T-helper 2 cell treated with Interferon-gamma antibody and Interleukin-4, amounts not matched to agents 5 μg/mL and 100 μg/mL, for 36 hours (primary cell): ENCODE measurements at places on chromosomes 16 and 17.
A peak's percentile ranks its signal among the peaks of the same experiment; 100 is the strongest.

DNA sequence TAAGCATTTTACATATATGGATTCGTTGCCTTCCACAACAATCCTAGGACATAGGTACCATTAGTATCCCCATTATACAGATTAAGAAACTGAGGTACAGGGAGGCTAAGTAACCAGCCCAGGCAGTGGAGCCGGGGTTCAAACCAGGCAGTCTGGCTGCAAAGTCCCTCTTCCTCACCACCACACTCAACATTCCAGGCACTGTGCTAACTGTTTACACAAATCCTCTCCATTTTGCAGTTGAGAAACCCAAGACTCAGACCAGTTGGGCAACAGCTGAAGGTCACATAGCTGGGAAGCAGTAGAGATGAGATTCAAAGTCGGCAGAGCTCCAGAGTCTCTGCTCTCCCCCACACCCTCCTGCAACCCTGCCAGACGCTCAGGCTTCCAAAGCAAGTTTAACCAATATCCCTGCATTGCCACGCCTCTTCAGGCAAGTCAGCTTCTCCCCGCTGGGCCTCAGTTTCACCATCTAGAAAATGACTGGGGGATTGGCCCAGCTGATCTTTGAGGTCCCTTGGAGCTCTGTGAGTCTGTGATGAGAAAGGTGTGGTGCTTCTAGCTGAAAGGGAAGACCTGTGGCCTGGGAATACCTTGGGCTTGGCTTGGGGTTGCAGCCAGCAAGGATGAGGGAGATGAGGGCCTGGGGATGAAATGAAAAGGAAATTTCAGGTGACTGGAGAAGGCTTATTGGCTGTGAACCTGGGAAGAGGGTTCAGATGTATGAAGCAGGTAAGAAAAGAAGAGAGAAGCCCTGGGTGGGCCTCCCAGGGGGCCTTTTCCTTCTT lies 14.0 kb downstream of the CCR7 start:
- no peak for DNase-seq

DNA sequence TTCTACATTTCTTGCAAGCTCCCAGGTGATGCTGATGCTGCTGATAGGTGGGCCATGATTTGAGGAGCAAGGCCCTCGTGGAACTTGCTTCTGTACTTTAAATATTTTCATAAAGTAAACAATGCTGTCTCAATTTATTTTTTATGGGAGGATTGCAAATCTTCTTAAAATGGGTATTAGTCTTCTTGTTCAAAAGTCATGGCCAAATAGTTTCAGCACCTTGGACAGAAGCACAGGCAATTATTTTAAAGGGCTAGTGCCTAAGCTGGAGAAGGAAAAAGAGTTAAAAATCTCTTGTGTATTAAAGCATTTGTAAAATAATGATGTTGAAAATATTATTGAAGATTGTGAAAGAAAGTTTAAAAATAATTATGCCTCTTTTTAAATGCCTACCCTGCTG lies 50.5 kb downstream of the GPR139 start:
- DNase-seq, result no peak

GRCh38 chr16:73268366-73268993 lies 220.6 kb upstream of the ZFHX3 start:
- DNase-seq, result no peak

- no peak for DNase-seq
Measured at GRCh38 chr17:49076573-49077384, 55.8 kb upstream of the B4GALNT2 start.

- no peak for DNase-seq
Measured at GRCh38 chr17:15440347-15440746, 27.1 kb downstream of the CDRT4 start.

DNA sequence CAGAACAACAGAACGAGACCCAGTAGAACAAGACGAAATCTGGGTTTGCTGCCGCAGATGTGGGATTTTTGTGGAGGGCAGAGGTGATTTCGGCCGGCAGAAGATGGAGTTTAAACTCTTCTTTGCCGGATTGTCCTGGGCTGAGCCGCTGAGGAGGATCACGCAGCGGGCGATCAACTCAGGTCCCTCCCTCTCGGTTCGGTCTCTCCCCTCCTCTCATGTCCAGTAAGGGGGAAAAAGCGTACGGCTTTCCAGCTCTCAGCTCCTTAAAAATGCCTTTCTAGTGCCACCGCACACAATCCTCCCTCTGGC lies 2.5 kb downstream of the PHF12 start:
- no peak for DNase-seq

GRCh38 chr17:77828749-77829539 lies 129.6 kb upstream of the TNRC6C start:
- no peak for DNase-seq

DNA sequence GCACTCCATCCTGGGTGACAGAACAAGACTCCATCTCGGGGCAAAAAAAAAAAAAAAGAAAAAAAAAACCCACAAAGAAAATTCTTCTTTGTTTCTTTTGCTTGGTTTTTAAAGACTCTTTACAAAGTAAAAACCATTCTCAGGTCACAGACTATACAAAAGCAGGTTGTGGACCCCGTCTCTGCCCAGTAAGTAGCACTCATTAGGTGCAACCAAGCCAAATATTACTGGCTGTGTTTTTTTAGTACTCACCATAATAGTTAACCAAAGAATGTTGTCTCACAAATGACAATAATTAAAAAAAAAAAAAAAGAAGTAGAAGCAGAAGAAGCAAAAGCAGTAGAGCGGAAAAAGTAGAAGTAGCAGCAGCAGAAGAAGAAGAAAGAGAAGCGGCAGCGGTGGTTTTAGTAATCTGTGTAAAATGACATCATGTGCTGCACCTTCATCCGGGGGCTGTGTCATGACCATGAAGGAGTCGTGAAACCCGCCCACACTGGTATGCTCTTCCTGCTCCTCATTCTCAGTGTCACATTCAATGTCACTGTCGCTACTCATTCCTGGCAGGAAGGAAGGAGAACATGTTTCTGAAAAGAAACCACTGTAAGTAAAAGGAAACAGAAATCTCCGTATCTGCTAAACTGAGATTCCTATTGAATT lies 105.4 kb downstream of the TRIM37 start:
- peak; percentile 84 for DNase-seq

GRCh38 chr17:74558882-74559519 lies 8.3 kb downstream of the CD300H start:
- DNase-seq, result no peak

- no peak for DNase-seq
Measured at GRCh38 chr16:10250137-10250828, 68.1 kb upstream of the GRIN2A start.

GRCh38 chr17:3985846-3986245 lies 21.6 kb upstream of the ATP2A3 start:
- DNase-seq, result no peak

DNA sequence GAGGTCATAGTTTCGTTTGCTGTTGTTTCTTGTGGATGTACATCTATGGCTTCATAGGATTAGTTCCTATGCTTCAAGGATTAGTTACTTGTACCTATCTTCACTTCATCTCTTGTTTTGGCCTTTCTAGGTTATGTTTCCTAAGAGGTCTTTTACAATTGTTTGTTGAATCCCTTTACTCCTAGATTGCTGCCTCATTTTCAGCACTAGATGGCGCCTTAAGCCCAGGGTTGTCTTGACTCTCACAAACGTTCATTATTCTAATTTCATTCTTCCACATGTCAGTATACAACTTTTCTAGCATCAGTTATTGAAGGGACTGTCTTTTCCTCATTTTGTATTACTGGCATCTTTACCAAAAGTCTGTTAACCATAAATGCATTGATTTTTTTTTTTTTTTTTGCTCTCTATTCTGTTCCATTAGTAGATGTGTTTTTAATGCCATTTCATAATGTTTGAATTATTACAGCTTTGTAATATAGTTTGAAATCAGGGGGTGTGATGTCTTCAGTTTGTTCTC lies 45.0 kb upstream of the NACA2 start:
- peak; percentile 21 for DNase-seq
